Dermis microvascular lymphatic vessel endothelial cell (primary cell): ENCODE measurements at places on chromosomes 3 and 15. TPM values are rescaled to one million over a fixed set of nuclear protein-coding genes. Genes with fewer than 3 reads are reported as not detected.

DNA sequence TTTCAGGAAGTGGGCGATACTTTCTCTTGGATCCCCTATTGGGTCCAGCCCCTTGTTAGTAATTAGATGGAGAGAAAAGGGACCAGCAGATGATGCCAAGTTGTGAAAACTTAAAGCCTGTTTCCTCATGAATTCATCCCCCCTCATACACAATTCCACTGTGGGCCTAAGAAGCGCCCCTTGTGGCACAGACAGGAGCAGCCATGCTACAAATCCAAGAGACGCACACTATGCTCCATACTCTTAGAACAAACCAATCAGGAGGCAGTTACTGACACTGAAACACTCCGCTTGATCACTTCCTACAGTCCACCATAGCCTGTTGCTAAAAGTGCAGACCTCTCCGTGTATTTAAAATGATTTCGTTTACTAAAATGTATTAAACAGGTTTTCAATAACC lies 111.3 kb upstream of the ARRDC4 start:
- DNase-seq: no peak

ADPRH gene
- 8.7 and 10.5 TPM in 2 replicates for total RNA-seq

- peak; percentile 5 for DNase-seq
Measured at GRCh38 chr3:36792342-36792741, 28.0 kb upstream of the DCLK3 start.

DNA sequence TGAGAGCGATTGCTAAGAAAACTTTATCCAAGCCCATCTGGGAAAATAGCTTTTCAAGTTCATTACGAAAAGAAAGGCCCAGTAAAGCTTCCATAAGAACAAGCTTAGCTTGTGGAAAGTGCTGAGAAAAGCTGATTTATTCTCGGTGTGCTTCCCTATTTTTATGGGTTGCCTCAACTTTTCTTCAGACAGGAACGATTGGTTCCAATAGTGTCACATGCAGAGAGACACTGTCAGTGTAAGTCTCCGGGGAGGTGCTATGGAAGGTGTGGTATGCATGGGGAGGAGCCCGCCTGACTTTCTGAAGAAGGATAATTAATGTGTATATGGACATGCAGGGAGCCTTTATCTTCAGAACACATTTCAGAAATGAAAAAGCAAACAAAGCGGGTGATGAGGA lies 177.2 kb downstream of the SSR3 start:
- no peak for DNase-seq

- DNase-seq: no peak
Measured at GRCh38 chr15:96072821-96073220, 257.7 kb upstream of the NR2F2 start.

DNA sequence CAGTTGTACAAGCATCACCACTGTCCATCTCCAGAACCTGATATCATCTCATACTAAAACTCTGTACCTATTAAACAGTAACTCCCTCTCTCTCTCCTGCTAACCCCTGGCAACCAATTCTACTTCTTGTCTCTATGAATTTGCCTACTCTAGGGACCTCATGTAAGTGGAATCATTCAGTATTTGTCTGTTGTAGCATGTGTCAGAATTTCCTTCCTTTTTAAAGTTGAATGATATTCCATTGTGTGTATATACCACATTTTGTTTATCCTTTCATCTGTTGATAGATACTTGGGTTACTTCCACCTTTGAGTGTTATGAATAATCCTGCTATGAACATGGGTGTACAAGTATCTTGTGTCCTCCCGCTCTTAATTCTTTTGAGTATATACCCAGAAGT lies 16.6 kb downstream of the ZNF592 start:
- peak; percentile 86 for DNase-seq

DNA sequence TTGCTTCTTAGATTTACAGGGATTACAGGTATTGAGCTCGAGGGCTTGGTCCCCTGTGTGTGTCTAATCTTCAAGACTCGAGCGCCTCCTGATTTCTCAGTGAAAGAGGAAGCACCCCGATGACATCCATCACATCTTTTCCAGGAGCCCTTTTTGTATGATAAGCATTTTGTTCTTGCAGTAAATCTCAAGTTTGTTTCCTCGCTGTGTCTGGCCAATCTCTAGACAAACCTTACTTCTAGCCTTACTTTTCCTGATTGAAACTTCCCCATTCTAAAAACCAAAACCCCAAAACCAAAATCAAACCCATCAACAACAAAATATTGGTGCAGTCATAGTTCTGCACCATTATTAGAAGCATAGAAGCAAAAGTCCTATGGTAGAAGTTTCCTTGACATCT lies 286.0 kb downstream of the NFKBIZ start:
- DNase-seq: no peak

GRCh38 chr3:10693457-10693856 lies 122.6 kb upstream of the SLC6A11 start:
- DNase-seq: no peak

CRBN gene
- 55.2 and 74.2 TPM in 2 replicates for total RNA-seq
